Activated T-cell treated with anti-CD3 and anti-CD28 coated beads for 48 hours (primary cell): ENCODE measurements at places on chromosomes 13 and 19.

DNA sequence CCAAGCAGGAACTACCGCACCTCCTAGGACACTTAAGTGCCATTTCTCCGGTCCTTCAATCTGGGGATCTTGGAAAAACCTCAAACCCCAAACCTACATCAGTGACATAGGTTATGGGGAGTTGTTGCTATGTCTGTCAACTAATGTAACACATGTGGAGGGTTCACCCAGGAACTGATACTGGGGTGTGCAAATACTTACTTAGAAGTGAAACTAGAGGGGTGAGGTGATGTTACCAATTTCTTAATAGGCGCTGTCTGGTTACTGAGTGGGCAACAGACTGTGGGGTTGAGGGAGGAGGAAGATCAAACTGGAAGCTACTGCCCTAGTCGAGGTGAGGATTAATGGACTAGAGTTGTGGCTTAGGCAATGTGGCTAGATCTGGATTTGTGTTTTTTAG lies 1.9 kb downstream of the ZNF586 start:
- DNase-seq: no peak

GRCh38 chr19:46606019-46606418 lies 4.9 kb downstream of the CALM3 start:
- DNase-seq: no peak

DNA sequence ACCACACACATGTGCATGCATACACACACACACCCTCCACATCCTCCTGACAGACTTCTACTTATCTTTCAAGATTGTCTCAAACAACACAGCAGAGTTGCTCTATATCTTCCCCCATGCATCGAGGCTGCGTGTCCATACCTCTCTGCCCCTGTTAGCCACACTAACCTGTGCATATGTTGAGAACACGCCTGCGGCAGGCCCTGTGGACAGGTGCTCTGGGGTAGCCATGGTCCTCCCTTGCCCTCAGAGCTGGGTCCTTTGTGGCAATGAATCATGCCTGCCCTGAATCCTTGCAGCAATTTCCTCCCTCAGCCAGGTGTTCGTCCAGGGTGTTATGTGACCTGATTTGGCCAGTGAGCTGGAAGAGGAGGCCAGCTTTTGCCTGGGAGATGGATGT lies 213.3 kb downstream of the KATNAL1 start:
- no peak for DNase-seq

DNA sequence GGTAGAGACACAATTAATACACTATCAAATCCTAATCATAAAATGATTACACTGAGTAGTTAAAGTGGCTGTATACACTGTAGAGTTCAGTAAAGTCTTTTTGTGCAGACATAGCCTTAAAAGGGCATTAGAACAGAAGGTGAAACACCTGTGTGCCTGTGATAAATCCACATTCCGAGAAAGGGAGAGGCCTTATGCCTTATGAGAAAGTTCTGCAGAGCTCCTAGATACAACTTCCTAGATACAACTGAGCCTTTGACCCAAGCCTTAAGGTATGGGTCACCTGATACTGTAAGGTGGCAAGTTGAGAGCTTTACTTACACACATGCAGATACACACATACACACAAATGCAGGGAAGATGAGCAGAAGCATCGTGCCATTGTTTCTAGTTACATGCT lies 6.3 kb downstream of the SERP2 start:
- DNase-seq: no peak

DNA sequence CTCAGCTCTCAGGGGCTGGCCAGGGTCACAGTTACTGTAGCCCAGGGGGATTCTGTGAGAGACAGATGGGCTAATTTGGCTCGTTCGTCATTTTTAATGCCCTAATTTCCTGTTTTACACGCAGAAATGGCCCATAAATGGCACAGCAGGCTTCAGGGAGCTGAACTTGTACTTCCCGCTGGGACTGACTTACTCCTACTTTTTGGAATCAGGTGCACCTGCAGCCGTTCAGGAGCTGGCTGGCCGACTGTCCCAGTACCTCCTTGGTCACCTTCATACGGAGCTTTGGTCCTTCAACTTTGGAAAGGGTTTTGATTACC lies 62.4 kb upstream of the URI1 start:
- no peak for DNase-seq

DNA sequence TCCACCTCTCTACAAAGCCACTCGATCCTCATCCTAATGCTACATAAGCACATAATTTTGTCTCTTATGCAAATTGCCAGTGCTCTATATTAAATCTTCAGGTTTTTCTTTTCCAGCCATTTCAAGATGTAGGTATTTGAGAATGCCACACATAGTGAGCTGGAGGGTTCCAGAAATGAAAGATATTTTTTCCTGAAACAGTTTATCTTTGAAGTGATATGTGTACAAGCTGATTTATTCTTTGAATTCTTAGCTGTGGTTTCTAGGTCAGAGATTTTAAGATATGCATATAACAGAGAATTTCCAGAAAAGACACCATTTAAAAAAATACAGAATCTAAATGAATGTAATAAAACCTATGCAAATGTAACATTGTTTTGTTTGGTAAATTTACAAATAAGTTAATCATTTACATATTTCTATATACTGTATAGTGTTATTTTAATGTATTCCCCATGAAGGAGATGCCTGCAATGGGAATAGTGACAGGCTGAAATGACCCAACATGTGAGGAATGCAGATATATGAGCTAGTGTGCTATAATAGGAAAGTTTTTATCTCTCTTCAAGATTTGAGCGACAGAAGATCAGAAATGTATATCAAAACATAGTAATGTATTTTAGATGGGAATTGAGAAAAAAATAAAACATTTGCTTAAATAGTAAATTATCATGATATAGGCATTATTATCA lies 570.2 kb downstream of the SLITRK1 start:
- DNase-seq: no peak

GRCh38 chr13:39107561-39107960 lies 69.3 kb downstream of the NHLRC3 start:
- no peak for DNase-seq

- no peak for DNase-seq
Measured at GRCh38 chr19:11813703-11814028, 407 bp upstream of the ZNF440 start.

- no peak for DNase-seq
Measured at GRCh38 chr13:79030513-79030912, 371.6 kb upstream of the OBI1 start.

- DNase-seq: peak; percentile 27
Measured at GRCh38 chr19:12913851-12914690, 5.0 kb downstream of the SYCE2 start.

GRCh38 chr13:103557878-103558277 lies 491.7 kb upstream of the SLC10A2 start:
- DNase-seq: no peak

DNA sequence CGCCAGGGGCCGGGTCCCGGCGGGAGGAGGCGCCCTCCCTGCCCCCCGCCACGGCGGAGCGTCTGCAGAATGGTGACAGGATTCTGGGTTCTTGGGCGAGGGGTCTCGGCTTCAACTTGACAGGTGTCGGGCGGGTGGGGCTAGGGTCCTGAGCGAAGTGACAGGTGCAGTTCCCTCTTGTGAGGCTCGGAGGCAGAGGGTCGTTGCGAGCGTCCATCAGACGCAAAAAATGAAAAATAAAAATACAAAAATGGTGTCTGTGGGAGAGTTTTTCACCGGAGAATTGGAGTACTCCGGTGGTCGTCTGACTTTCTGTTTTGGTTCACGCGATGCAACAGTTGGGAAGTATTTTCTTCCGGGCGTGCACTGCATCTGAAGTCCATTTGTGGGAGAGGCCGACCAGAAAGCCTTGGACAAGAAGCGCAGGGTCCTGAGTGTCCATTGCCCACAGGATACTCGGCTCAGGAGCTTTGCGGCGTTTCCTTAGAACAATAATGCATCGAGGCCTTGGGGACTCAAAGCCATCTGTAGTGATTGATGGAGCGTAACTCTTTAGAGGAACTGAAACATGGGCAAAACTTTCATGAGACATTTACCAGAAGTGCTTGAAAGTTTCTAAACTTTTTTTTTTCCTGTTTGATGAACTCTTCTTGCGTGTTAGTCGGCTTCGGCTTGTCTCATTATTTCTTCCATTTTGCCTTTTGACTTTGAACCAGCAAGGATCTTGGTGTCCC lies 759 bp downstream of the RB1 start:
- DNase-seq: no peak

GRCh38 chr13:94617389-94618000 lies 15.8 kb downstream of the GPR180 start:
- DNase-seq: no peak

- no peak for DNase-seq
Measured at GRCh38 chr13:22073718-22074117, 402.8 kb downstream of the FGF9 start.

DNA sequence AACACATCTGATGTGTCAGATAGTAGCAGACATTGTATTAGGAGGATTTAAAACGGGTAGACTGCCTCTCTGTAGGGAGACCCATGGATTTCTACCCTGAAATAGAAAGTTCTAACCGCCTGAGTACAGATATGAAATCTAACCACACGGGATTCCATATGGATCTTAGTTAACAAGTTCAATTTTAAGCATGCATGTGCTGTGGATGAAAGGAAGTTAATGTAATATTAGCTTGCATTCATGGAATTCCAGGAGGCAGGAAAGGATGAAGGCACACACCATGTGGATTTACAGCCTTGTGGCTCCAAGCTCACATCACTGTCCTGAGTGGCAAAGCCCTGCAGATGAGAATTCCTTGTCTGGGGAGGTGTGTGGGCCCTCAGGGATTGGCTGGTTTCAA lies 120.6 kb upstream of the IRS2 start:
- DNase-seq: no peak

DNA sequence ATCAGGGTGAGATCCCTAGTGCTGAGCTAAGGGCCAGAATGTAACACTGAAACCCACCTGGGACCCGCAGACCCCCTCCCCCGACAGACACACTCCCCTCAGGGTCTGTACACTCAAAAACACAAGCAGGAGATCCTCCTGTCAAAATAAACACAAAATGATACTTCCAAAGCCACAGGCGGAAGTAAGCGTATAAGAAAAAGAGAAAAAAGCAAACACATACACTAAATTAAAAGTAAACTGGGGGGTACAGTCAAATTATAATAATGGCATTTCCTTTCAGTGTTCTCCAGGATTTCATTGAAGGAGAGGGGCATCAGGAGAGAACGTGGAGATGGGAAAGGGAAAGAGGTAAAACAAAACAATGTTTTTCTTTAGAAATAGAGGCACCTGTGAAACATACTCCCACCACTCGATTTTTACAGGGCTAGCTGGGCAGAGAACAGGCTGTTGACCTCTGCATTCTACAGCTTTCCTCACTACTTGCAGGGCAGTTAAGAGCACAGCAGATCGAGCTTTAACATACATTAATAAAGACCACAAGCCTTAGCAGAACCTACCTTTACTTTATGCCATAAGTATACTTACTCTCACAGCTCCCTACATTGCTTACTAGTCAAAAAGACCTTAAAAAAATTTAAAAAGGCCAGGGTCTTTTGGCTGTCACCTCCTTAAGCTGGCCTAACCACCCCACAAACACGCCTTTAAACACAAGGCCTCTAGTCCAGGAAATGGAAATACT lies 5.3 kb downstream of the ZIC5 start:
- DNase-seq: no peak

DNA sequence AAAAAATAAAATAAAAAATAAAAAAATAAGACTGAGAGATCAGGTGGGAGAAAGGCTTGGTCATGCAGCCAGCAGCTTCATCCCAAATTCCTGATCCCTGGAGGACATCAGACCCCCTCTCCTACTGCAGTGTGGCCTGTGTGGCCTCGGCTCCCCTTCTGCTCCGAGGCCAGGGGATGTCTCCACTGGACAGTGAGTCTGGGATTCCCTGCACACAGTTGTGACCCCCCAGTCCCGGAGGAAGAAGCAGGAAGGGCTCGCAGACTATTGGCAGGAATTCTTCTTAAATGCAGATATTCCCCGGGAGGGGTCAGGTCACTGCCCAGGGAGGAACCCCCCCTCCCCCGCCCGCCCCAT lies 41.9 kb downstream of the ZNF627 start:
- DNase-seq: no peak

DNA sequence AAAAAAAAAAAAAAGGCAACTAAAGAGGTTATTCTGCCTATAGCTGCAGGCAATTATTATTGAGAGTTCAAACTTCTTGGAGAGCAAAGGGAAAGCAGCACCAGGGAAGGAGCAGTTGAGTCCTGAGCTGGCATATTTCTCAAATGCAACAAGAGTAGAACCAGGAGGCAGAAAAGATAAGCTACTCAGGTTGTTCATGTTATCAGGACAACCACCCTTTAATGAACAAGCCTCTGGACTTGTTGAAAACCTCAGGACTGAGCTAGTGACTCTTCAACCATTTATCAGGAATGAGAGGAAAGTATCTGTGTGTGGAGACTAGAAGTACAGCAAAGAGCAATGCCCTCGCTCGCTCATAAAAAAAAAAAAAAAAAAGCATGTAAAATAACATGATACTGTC lies 183.0 kb downstream of the KCTD12 start:
- DNase-seq: no peak

DNA sequence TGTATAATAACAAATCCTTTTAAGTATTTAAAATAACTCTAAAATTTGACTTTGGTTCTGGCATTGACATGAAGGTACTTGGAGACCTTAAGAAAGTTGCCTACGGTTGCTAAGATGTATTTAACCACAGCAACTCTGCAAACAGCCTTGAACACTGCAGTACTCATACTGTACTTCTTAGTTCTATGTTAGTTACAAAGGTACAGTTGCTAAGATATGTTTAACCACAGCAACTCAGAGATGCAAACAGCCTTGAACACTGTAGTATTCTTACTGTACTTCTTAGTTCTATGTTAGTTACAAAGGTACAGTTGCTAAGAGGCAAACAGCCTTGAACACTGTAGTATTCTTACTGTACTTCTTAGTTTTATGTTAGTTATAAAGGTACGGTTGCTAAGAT lies 268.3 kb upstream of the MIR17HG start:
- no peak for DNase-seq

DNA sequence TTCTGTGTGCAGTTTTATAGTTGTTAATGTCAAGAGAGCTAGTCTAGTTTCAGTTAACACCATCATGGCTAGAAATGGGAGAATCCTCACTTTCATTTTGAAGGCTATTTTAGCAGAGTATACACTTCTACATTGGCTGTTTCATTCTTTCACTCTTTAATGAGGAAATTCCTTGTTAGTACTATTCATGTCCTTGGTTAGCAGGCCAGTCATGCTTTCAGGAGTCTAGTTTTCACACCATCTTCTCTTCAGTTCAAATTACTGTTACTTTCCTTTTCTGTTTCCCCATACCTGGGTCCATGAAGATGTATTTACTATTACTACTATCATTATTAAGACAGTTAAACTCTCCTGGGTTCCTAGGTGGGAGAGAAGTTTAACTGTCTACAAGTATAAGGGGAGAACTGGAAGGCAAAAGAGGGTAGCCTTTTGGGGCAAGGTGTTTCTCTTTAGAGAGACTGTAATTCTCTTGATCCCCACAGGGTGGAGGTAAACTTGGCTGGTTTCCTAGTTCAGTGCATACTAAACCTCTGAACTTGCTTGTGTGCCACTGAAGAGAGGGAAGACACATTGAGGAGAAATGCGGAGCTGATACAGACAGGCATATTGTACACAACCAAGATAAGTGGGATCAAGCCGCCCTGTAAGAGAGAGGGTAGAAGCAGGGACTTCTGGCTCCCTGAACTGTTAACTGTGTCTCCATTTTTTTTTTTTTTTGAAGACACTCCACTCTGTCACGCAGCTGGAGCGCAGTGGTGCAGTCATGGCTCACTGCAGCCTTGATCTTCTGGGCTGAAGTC lies 41.3 kb upstream of the IGFL4 start:
- no peak for DNase-seq

GRCh38 chr19:8371011-8371804 lies 7.3 kb downstream of the ANGPTL4 start:
- no peak for DNase-seq
